Neuronal stem cell (in vitro differentiated cells): ENCODE measurements at places on chromosomes 5 and 9.

DNA sequence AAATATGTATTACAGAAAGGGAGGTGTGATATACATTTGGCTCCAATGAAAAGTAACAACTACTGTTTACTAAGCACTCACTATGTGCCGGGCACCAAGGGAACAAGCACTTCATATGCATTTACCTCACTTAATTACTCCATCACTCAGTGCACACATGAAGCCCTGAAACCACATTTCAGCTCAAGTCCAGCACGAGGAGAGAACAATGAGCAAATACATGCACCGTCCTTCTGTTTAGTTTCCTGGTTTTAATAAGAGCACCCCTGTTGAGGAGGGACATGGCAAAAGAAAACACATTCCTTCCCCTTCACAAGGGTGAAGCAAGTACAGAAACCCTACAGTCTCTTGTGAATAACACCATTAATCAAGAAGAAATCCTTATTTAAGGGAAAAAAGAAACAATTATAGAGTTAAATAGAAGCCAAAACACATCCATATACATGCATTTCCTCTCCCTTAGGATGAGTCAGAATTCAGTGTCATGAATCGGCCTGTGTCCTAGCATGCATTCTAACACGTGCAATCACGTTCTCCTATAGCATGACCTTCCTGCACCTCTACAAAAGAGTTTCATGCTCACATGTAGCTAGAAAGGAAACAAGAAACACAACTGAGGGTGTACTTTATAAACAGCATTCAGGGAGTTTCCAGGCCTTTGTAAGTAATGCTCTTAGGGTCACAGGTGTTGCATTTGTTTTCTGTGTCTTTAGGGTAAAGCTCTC is 411.6 kb downstream of the BNC2 start:
- H3K27ac ChIP-seq: no peak overlapping the region
- no peaks in the 10 kb centered on the region for H3K27me3 ChIP-seq
- H3K4me3 ChIP-seq: no peak overlapping the region
- no peaks in the 10 kb centered on the region for H3K36me3 ChIP-seq
- H3K4me1 ChIP-seq: peaks cover 15% of the 10 kb centered on the region

GRCh38 chr9:20084125-20084524 is 295.3 kb upstream of the SLC24A2 start:
- no peaks in the 10 kb centered on the region for H3K36me3 ChIP-seq
- H3K27me3 ChIP-seq: no peaks in the 10 kb centered on the region
- H3K4me1 ChIP-seq: no peaks in the 10 kb centered on the region
- no peak overlapping the region for H3K4me3 ChIP-seq
- H3K27ac ChIP-seq: no peak overlapping the region

DNA sequence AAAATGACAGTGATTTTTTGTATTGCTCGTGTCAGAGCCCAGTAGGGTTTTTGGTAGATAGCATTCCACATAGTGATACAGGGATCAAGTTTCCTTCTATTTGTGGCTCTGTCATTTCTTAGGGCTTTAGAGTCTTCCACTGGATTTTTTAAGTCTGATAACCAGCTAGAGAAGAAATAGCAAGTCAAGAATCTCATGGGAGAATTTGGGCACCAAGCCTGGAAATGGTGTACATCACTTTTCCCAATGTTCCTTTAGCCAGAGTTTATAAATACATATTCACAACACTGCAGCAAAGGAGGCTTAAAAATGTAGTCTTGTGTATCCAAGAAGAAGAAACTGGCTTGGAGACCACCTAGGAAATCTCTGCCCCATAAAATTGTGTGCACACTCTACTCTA is 647.1 kb upstream of the KLF4 start:
- no peaks in the 10 kb centered on the region for H3K27me3 ChIP-seq
- H3K36me3 ChIP-seq: no peaks in the 10 kb centered on the region
- H3K27ac ChIP-seq: no peak overlapping the region
- no peak overlapping the region for H3K4me3 ChIP-seq

- no peaks in the 10 kb centered on the region for H3K27me3 ChIP-seq
- no peaks in the 10 kb centered on the region for H3K4me1 ChIP-seq
- H3K27ac ChIP-seq: no peak overlapping the region
- H3K36me3 ChIP-seq: no peaks in the 10 kb centered on the region
- H3K4me3 ChIP-seq: no peak overlapping the region
- no peak for DNase-seq
These were observed 123.1 kb upstream of the PAPPA start for GRCh38 chr9:116030517-116030916.

DNA sequence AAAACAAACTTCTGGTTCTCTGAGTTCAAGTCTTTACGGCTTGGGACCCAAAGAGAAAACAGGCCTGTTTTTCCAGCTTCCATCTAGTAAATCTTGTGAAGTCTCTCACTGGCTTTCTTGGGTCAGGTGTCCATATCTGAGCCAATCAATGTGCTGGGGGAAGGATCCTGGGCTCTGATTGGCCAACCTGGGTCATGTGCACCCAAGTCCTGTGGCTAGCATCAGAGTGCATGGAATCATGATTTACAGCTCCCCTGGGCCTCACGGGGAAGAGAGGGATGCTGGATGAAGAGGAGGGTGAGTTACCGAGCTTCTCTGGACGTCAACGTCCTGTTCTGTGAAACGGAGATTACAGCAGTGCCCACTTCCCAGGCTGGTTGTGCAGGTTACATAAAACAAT is 19.4 kb downstream of the CXCL14 start:
- no peak overlapping the region for H3K27ac ChIP-seq
- DNase-seq: no peak
- H3K4me1 ChIP-seq: no peaks in the 10 kb centered on the region
- H3K4me3 ChIP-seq: no peak overlapping the region
- peaks cover 2% of the 10 kb centered on the region for H3K27me3 ChIP-seq

- H3K4me3 ChIP-seq: peak overlapping the region; percentile 94
- H3K27ac ChIP-seq: peak overlapping the region; percentile 83
- H3K4me1 ChIP-seq: peaks cover 4% of the 10 kb centered on the region
- H3K36me3 ChIP-seq: peaks cover 42% of the 10 kb centered on the region
- no peaks in the 10 kb centered on the region for H3K27me3 ChIP-seq
- DNase-seq: peak; percentile 35
These were observed 1.6 kb downstream of the ZNF462 start for GRCh38 chr9:106864373-106865143.

GRCh38 chr5:168550656-168551055 is 21.6 kb downstream of the FBLL1 start:
- H3K27me3 ChIP-seq: no peaks in the 10 kb centered on the region
- H3K4me1 ChIP-seq: no peaks in the 10 kb centered on the region
- H3K4me3 ChIP-seq: no peak overlapping the region
- H3K27ac ChIP-seq: no peak overlapping the region
- peaks cover 99% of the 10 kb centered on the region for H3K36me3 ChIP-seq

DNA sequence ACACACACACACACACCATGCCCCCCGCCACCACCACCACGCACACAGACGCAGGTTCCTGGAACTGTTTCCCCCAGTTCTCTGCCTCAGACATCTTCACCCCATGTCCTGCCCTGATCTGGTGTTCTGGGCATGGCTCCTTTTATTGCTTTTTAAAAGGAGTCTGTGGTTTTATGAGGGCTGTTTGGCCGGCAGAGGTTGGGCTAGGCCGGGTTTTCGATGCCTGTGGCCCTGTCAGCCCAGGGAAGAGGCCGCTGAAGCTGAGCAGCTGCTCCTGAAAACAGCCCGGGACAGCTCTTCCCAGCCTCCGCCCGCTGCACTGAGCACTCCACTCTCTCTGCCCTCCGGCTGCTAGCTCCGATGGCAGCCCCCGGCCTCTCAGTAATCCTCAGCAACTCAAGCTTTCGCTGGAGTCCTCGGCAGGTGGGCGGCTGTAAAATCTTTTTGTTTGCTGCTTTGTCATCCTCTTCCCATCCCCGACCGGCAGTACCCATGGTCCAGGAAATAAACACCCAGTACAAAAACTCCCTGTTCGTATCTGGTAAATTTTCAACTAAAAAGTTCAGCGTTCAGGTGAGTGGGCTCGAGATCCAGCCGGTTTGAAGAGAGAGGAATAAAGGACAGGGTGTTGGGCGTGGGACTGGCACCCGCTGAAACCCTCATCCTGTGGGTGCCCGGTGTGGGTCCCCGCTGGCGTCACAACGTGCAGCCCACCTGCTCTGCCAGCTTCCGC is 103.0 kb upstream of the ERCC6L2 start:
- H3K4me1 ChIP-seq: peaks cover 42% of the 10 kb centered on the region
- no peaks in the 10 kb centered on the region for H3K27me3 ChIP-seq
- peak; percentile 53 for DNase-seq
- H3K4me3 ChIP-seq: no peak overlapping the region
- H3K27ac ChIP-seq: peak overlapping the region; percentile 19

DNA sequence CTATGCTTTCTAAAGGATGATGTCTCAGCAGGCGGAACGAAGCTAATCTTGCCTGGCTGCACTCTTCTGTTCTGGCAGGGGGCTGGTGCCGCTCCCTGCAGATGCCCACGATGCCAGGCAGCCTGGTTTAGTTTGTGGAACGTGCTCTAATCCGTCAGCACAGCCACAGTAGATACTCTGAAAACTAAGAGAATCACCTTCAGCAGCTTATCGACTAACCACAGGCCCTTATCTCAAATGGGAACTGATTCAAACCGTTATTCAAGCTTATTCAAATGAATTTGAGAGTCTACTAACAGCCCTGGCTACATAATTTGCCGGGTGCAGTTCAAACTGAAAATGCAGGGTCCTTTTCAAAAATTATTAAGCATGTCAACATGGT is 246.6 kb upstream of the ANKRD55 start:
- H3K4me1 ChIP-seq: peaks cover 7% of the 10 kb centered on the region
- H3K27me3 ChIP-seq: no peaks in the 10 kb centered on the region
- no peak overlapping the region for H3K4me3 ChIP-seq
- H3K27ac ChIP-seq: no peak overlapping the region
- no peak for DNase-seq
- H3K36me3 ChIP-seq: no peaks in the 10 kb centered on the region

DNA sequence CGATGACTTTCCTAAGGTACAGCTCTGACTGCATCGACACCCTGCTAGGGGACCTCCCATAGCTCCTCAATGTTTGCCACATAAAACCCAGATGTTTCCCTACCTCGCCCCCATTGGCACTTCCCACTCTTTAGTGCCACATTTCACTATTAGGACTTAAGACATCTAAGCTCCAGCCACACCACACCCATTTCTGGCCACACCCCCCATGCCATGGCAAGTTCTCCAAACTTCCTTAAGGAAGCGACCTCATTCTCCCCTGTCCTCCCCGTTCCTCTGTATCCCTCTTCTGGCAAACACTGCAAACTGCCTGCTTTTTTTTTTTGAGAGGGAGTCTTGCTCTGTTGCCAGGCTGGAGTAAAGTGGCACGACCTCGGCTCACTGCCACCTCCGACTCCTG is 62.9 kb downstream of the USP20 start:
- H3K4me3 ChIP-seq: no peak overlapping the region
- no peaks in the 10 kb centered on the region for H3K4me1 ChIP-seq
- peaks cover 78% of the 10 kb centered on the region for H3K36me3 ChIP-seq
- no peak for DNase-seq

GRCh38 chr5:69083412-69083811 is 10.4 kb upstream of the SLC30A5 start:
- no peaks in the 10 kb centered on the region for H3K4me1 ChIP-seq
- H3K36me3 ChIP-seq: no peaks in the 10 kb centered on the region
- DNase-seq: no peak

- H3K36me3 ChIP-seq: peaks cover 2% of the 10 kb centered on the region
- no peak overlapping the region for H3K27ac ChIP-seq
- DNase-seq: no peak
- H3K27me3 ChIP-seq: no peaks in the 10 kb centered on the region
- H3K4me1 ChIP-seq: peaks cover 4% of the 10 kb centered on the region
These were observed 39.1 kb downstream of the OXCT1 start for GRCh38 chr5:41831155-41831554.

DNA sequence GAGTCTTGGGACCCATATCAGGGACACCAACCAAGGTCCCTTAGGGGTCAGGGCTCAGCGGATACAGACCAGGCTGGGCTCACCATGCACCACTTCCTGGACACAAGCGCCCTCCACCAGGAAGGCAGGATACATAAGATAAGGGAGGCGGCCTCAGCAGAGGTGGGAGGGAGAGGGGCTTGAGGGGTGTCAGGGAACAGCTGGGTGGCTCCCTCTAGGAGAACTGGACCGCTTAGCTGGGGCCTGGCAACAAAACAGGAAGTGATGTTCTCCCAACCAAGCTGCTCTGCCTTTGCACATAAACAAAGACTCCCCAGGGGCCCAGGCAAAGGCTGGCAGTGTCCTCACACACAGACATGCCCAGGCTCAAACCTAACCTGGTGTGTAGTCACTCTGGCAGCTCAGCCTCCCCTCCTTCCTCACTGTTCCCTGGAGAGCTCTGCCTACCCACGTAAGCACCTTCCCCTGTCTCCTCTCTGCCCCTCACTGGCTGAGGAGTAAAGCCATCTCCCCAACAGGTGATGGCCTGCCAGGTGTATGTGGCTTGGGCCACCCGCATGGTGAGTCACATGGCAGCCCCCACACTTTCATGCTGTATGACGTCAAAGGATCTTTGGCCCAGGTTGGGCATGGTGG is 5.8 kb upstream of the BICD2 start:
- H3K4me3 ChIP-seq: peak overlapping the region; percentile 11
- H3K4me1 ChIP-seq: peaks cover 11% of the 10 kb centered on the region
- no peak for DNase-seq
- H3K27ac ChIP-seq: no peak overlapping the region

DNA sequence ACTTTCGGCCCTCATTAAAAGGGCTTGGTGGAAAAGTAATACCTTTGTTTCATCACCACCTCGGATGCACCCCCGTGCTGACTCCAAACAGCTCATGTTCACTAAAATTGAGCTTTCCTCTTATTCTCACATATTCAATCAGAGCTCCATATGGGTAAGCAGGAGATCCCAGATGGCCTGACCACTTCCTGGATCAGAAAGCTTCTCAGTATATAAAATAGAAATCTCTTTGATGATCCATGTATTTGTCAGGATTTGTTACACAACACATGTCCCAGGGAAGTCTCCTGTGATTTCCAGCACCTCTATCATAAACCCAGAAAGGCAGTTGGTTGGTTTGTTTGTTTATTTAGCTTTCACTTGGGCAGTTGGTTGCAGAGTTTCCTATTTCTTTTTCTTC is 402.0 kb downstream of the MLLT3 start:
- no peak for DNase-seq
- no peaks in the 10 kb centered on the region for H3K36me3 ChIP-seq
- no peak overlapping the region for H3K4me3 ChIP-seq
- H3K27me3 ChIP-seq: no peaks in the 10 kb centered on the region
- peaks cover 1% of the 10 kb centered on the region for H3K4me1 ChIP-seq

DNA sequence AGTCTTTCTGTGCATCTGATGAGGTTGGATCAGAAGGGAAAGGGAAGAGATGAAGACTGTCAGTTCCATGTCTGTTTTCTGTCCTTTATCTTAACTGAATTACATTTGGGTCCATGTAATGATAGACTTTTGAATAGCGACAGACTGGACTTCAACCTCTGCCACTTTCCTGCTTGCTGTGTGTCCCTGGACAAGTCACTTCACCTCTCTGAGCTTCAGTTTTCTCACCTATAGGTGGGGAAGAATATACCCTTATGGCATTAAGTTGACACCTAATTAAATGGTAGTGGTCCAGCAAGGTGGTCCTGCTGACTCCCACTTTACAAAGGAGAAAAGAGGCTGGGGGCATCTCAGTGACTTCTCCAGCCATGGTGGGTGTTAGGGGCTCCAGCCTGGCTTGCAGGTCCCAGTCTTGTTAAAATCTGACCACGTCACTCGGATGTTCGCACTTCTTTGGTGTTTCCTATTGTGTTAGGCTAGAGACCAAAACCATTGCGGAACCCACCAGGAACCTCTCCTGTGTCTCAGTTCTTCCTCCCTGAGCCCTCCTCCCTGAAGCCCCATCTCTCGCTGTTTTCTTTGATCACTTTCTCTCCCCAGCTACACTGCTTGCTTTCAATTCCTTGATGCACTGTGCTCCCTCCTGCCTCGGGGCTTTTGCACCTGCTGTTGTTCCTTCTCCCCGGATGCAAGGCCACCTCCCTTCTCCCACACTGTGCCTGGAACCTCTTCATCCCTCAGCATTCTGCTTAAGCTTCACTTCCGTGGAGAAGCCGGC is 256.5 kb downstream of the NSG2 start:
- H3K4me3 ChIP-seq: no peak overlapping the region
- no peaks in the 10 kb centered on the region for H3K36me3 ChIP-seq
- peaks cover 27% of the 10 kb centered on the region for H3K4me1 ChIP-seq
